Aorta (tissue), 5 donors: ENCODE measurements at places on chromosomes 1 and 21.

- H3K4me3 ChIP-seq = no peak overlapping the region
- H3K27ac ChIP-seq = no peak overlapping the region
- H3K4me1 ChIP-seq = peaks cover 2% of the 10 kb centered on the region
- DNase-seq = no peak
- no peaks in the 10 kb centered on the region for H3K36me3 ChIP-seq
- H3K27me3 ChIP-seq = no peaks in the 10 kb centered on the region
These were observed 20.4 kb downstream of the SLC16A1 start for GRCh38 chr1:112935461-112936111.

DNA sequence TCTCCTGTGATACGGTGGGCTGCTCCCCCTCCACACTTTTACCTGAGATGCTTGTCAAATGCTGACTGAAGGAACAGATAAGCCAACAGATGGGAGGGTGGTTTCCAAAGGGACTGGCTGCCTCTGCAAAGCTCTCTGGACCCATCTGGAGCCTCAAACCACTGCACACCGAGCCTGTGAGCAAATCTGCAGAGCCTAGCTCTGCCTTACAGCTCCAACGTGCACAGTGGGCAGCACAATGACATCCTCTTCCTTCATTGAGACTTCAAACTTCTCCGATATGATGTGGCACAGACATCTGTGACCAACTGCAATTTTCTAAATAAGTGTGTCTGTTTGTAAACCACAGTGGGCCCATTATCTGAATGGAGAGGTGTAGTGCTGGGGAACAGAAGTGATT, 26.2 kb upstream of the KNCN start:
- no peaks in the 10 kb centered on the region for H3K27me3 ChIP-seq
- H3K4me1 ChIP-seq = no peaks in the 10 kb centered on the region
- H3K27ac ChIP-seq = no peak overlapping the region
- H3K36me3 ChIP-seq = peaks cover 11% of the 10 kb centered on the region
- no peak overlapping the region for H3K4me3 ChIP-seq

- H3K27me3 ChIP-seq = no peaks in the 10 kb centered on the region
- peak overlapping the region; percentile 51 for H3K27ac ChIP-seq
- peak overlapping the region; percentile 97 for H3K4me3 ChIP-seq
- H3K36me3 ChIP-seq = no peaks in the 10 kb centered on the region
- no peaks in the 10 kb centered on the region for H3K4me1 ChIP-seq
- no peak for DNase-seq
These were observed 312 bp downstream of the ARNT start for GRCh38 chr1:150876119-150876454.

DNA sequence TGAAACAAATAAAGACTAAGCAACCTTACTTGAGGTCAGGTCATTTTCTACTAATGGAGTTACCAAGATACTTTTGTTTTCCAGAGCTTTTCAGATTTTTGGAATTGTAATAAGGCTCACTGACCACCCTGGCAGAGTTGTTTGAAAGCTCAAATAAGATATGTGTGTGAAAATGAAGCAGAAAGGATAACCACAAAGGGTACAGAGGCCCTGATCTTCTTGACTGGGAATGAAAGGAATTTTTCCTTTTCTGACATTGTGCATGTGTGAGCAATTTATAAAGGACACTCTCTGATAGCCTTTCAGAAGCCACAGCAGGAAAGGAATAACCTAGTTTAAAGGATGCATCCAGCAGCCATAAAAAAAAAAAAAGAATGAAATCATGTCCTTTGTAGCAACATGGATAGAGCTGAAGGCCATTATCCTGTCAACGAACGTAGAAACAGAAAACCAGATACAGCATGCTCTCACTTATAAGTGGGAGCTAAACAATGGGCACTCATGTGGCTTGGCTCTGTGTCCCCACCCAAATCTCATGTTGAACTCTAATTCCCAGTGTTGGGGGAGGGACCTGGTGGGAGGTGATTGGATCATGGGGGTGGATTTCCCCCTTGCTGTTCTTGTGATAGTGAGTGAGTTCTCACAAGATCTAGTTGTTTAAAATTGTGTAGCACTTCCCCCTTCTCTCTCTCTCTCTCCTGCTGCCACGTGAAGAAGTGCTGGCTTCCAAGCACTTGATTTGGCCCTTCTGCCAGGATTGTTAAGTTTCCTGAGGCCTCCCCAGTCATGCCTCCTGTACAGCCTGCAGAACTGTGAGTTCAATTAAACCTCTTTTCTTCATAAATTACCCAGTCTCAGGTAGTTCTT, 3.1 kb upstream of the SRP9 start:
- H3K27me3 ChIP-seq = no peaks in the 10 kb centered on the region
- no peak for DNase-seq
- H3K4me3 ChIP-seq = no peak overlapping the region
- no peaks in the 10 kb centered on the region for H3K36me3 ChIP-seq
- no peak overlapping the region for H3K27ac ChIP-seq
- no peaks in the 10 kb centered on the region for H3K4me1 ChIP-seq

DNA sequence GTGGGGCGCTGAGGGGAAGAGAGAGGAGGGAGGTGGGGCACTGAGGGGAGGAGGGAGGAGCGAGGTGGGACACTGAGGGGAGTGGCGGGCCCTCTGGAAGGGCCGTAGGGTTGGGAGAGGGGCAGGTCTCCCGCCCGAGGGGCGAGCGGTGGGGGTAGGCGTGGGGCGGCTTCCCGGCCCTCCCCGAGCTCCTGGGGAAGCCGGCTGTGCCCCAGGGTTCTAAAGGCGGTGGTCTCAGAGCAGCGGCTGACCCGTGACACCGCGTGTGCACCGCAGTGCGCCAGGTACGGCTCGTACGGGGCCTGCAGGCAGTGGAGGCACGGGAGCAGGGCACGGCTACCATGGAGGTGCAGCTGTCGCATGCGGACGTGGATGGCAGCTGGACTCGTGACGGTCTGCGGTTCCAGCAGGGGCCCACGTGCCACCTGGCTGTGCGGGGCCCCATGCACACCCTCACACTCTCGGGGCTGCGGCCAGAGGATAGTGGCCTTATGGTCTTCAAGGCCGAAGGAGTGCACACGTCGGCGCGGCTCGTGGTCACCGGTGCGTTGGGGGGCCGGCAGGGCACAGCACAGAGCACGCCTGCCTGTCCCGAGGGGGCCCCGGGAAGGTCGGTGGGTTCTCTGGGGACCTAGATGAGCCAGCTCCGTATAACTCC, 68.5 kb downstream of the OBSCN start:
- peak; percentile 75 for DNase-seq
- no peak overlapping the region for H3K27ac ChIP-seq
- H3K36me3 ChIP-seq = no peaks in the 10 kb centered on the region
- H3K27me3 ChIP-seq = no peaks in the 10 kb centered on the region
